ENCODE measurements at places on chromosomes 4 and X. TPM values are rescaled to one million over a fixed set of nuclear protein-coding genes. Genes with fewer than 3 reads are reported as not detected.

Gene CT45A10
- not detected for total RNA-seq

Gene QDPR
- 32.4 TPM for total RNA-seq

Gene MGAT4D
- total RNA-seq = not detected

Gene ADGRA3
- 99.5 TPM for total RNA-seq

Gene ADGRL3
- total RNA-seq = 10.0 TPM

Gene FSTL5
- 0.16 TPM for total RNA-seq

Gene TIGD4
- total RNA-seq = not detected

Gene AVPR2
- 0.41 TPM for total RNA-seq

Gene NSUN7
- total RNA-seq = 37.0 TPM

Gene NUP62CL
- total RNA-seq = not detected

Gene PDZD4
- total RNA-seq = 2.0 TPM

DNA sequence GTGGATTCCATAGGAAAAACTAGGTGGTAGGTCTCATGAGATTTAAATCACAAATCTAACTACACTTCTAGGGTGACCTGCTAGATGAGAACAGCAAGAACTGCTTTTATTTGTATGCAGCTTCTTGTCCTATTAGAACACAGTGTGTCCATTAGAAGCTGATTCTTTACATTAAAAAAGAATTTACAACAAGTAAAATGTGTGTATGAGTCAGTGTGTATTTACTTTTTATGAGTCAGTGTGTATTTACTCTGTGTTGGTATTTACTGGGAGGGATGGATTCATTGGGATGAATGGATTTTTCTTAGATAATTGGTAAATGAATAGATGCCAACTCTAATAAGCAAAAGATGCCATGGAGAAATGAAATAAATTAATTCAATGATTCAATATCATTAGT lies 40.6 kb upstream of the XPNPEP2 start:
- no peak for DNase-seq
- H3K27me3 ChIP-seq = no peaks in the 10 kb centered on the region
- no peaks in the 10 kb centered on the region for H3K4me1 ChIP-seq
- no peak overlapping the region for H3K27ac ChIP-seq
- H3K4me3 ChIP-seq = no peak overlapping the region

GRCh38 chr4:152427981-152428380 lies 107.9 kb downstream of the FBXW7 start:
- no peak overlapping the region for H3K4me3 ChIP-seq
- DNase-seq = no peak
- H3K4me1 ChIP-seq = no peaks in the 10 kb centered on the region
- H3K36me3 ChIP-seq = no peaks in the 10 kb centered on the region

DNA sequence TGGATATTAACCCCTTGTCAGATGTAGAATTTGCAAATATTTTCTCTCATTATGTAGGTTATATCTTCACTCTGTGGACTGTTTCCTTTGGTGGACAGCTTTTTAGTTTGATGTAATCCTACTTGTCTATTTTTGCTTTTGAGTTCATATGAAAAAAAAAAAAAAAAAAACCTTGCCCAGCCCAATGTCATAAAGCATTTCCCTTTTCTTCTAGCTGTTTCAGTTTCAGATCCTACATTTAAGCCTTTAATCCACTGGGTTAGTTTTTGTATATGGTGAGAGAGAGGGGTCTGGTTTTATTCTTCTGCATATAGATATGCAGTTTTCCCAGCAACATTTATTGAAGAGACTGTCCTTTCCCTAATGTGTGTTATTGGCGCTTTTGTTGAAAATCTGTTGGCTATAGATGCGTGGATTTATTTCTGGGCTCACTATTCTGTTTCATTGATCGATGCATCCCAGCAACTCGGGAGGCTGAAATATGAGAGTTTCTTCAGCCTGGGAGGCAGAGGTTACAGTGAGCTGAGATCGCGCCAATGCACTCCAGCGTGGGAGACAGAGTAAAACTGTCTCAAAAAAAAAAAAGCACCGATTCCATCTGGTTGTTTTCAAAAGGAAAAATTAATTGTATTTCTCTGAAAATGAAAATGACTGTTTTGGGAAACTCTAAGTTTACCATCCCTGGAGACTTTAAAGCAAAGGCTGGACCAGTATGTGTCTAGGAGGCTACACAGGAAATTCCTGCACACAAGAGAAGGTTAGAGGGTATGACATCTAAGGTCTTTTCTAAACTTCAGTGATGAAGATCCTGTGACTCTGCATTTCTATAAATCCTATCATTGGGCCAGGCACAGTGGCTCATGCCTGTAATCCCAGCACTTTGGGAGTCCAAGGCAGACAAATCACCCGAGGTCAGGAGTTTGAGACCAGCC lies 35.6 kb downstream of the STEEP1 start:
- H3K27me3 ChIP-seq = no peaks in the 10 kb centered on the region
- no peak overlapping the region for H3K4me3 ChIP-seq
- no peak overlapping the region for H3K27ac ChIP-seq
- DNase-seq = no peak
- no peaks in the 10 kb centered on the region for H3K4me1 ChIP-seq

- peaks cover 22% of the 10 kb centered on the region for H3K36me3 ChIP-seq
- DNase-seq = no peak
- H3K27me3 ChIP-seq = no peaks in the 10 kb centered on the region
- H3K27ac ChIP-seq = peak overlapping the region; percentile 74
Measured at GRCh38 chr4:87108142-87108546, 112.3 kb downstream of the KLHL8 start.

DNA sequence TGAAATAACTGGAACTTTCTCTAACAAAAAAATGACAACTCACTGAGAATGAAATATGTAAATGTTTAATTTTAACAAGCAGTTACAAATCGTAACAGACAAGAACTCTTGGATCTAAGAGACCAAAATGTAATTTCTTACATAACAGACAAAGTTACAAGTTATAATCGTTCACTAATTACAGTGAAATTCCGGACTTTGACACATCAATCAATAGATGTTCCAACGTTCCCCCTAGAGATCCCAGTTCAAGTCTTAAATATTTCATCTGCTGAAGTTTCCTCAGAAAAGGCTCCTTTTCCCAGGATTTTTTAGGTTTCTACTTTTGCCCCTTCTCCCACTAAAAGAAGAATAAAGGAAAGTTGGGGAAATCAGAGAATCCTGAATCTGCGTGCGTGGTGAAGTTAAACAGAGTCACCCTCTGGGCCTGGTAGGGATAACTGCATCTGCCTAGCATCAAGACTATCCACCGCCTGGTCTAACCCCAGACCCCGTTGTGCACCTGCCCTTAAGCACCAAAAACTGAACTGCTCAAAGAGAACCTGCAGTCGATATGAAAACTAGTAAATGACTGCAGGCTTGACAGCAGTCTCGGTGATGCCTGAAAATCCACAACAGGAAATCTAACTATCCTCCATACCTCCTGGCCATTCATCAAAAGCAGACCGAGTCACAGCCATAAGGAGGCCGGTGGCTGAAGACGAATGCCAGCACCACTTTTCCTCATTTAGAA lies 2.3 kb downstream of the IRF2 start:
- H3K27me3 ChIP-seq = no peaks in the 10 kb centered on the region
- DNase-seq = peak; percentile 43
- peak overlapping the region; percentile 80 for H3K4me3 ChIP-seq
- peak overlapping the region; percentile 98 for H3K27ac ChIP-seq
- peaks cover 62% of the 10 kb centered on the region for H3K4me1 ChIP-seq

DNA sequence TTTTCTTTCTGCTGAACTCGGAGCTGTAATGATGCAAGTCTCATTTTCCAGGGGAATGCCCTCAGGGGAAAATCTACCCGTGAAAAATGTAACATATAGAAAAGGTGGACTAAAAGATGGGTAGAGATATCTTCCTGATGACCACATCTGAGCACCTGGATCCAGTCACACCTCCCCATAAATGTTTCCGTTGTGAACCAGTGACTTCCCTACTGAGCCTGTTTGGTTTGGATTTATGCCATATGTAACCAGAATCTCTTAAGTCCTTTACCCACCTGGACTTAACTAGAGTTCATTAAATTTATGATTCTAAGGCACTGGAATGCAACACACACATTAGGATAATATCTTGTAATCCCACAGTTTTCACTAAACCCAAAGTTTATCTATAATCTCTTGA lies 171.1 kb downstream of the ZNF330 start:
- H3K27ac ChIP-seq = no peak overlapping the region
- H3K27me3 ChIP-seq = no peaks in the 10 kb centered on the region
- H3K4me1 ChIP-seq = no peaks in the 10 kb centered on the region
- no peaks in the 10 kb centered on the region for H3K36me3 ChIP-seq

DNA sequence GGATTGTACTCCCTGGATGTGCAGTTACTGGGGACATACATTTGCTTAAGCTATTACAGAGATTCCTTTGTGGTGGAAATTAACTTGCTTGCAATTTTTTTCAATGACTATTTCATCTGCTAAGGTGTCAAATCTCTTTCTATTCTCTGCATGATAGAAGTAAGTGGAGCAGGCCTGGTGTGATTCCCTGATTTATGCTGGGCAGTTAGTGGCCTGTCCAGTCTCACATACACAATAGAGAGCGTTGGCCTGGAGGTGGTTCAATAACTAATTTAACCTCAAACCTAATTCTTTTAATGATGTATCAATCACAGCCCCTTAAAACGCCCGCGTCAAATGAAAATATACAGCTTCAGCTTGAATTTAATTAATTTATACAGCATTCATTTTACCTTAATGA lies 28.5 kb downstream of the VCX3A start:
- no peaks in the 10 kb centered on the region for H3K36me3 ChIP-seq
- DNase-seq = no peak
- no peaks in the 10 kb centered on the region for H3K4me1 ChIP-seq

GRCh38 chrX:19440713-19441112 lies 74.6 kb downstream of the MAP3K15 start:
- no peaks in the 10 kb centered on the region for H3K36me3 ChIP-seq
- no peak overlapping the region for H3K4me3 ChIP-seq
- no peaks in the 10 kb centered on the region for H3K4me1 ChIP-seq
- no peaks in the 10 kb centered on the region for H3K27me3 ChIP-seq
- no peak for DNase-seq
- no peak overlapping the region for H3K27ac ChIP-seq

GRCh38 chrX:12825801-12826200 lies 34.6 kb downstream of the PRPS2 start:
- no peaks in the 10 kb centered on the region for H3K27me3 ChIP-seq
- H3K27ac ChIP-seq = no peak overlapping the region

- peaks cover 37% of the 10 kb centered on the region for H3K4me1 ChIP-seq
- H3K4me3 ChIP-seq = peak within 1 kb of the TSS; percentile 83
- peak within 1 kb of the TSS; percentile 92 for H3K27ac ChIP-seq
- H3K36me3 ChIP-seq = no peaks in the 10 kb centered on the region
Measured at GRCh38 chr4:183098723-183099536, at the start of gene WWC2. WWC2 (plus strand) TSS chr4:183099257; CDS start chr4:183099492, 235 bp downstream.

DNA sequence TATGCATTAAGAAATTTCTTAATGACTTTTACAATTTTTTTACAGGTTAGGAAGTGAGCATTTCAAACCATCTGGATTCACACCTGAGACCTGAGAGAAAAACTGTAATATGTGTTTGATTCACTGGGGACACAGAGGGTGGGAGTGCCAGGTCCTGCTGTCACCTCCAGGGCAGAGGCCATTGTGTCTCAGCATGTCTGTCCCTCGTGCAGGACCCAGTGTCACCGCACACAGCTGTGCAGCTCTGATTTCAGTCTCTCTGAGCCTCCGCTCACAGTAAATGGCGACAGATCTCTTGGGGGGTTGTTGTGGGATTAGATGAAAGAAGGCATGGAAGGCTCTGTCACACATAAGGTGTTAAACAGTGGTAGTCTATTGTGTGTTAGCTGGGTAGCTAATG lies 23.0 kb upstream of the CLDN24 start:
- no peak overlapping the region for H3K4me3 ChIP-seq
- no peaks in the 10 kb centered on the region for H3K36me3 ChIP-seq
- peaks cover 20% of the 10 kb centered on the region for H3K27me3 ChIP-seq
- DNase-seq = no peak
- no peak overlapping the region for H3K27ac ChIP-seq

DNA sequence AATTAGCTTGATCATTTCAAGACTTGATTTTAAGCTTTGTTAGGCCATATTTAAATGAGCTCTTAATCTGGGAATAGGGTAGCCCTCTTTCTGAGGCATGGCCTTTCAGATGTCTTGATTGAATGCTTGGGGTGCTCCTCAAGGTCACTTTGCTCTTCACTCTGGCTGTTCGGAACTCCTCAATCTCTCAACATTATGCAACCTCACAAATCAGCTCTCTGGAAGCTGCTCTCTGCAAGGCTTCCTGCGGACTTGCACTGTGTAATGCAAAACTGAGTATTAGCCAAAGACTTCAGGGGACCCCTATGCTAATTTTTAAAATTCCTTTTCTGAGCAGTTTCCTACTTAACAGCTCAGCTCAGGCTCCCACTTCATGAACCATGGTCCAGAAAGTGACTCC lies 398.3 kb downstream of the PRDM5 start:
- no peak overlapping the region for H3K27ac ChIP-seq
- H3K27me3 ChIP-seq = no peaks in the 10 kb centered on the region
- no peak overlapping the region for H3K4me3 ChIP-seq
- H3K36me3 ChIP-seq = no peaks in the 10 kb centered on the region
- no peak for DNase-seq

- no peaks in the 10 kb centered on the region for H3K27me3 ChIP-seq
- no peak overlapping the region for H3K4me3 ChIP-seq
- no peaks in the 10 kb centered on the region for H3K36me3 ChIP-seq
- no peak overlapping the region for H3K27ac ChIP-seq
- no peak for DNase-seq
Measured at GRCh38 chr4:176443646-176444409, 124.1 kb downstream of the SPCS3 start.

GRCh38 chrX:43666311-43666912 lies 10.3 kb downstream of the MAOA start:
- H3K27me3 ChIP-seq = no peaks in the 10 kb centered on the region
- DNase-seq = no peak
- no peak overlapping the region for H3K4me3 ChIP-seq
- no peak overlapping the region for H3K27ac ChIP-seq
- no peaks in the 10 kb centered on the region for H3K36me3 ChIP-seq
- H3K4me1 ChIP-seq = no peaks in the 10 kb centered on the region

- no peak for DNase-seq
- H3K4me1 ChIP-seq = peaks cover 20% of the 10 kb centered on the region
- H3K36me3 ChIP-seq = no peaks in the 10 kb centered on the region
- no peaks in the 10 kb centered on the region for H3K27me3 ChIP-seq
Measured at GRCh38 chr4:168870004-168870403, 140.1 kb downstream of the CBR4 start.

DNA sequence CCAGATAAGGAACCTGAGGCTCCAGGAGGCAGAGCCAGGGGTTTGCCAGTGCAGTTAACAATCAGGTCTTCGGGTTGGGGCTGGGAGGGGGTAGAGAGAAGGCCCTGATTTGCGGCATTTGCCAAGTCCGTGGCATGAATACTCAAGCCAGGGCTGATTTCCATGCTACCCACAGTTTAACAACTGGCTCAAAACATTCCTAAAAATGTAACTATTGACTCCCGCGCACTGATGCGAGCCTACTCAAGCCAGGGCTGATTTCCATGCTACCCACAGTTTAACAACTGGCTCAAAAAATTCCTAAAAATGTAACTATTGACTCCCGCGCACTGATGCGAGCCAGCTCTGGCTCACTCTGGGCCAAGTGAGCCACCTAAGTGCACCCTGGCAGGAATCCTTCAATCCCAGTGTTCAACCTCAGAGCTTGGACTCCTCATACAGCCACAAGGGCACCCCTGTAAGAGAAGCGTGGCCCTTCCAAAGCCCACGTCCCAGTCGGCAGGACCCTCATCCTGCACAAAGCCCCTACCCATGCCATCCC lies 75.6 kb downstream of the PPP2R2C start:
- H3K4me1 ChIP-seq = no peaks in the 10 kb centered on the region
- H3K36me3 ChIP-seq = no peaks in the 10 kb centered on the region
- H3K4me3 ChIP-seq = no peak overlapping the region
- no peak overlapping the region for H3K27ac ChIP-seq
- H3K27me3 ChIP-seq = peaks cover 16% of the 10 kb centered on the region
- no peak for DNase-seq

All from transverse colon (tissue), 4 donors.